ENCODE measurements at places on chromosomes 13 and 19.

DNA sequence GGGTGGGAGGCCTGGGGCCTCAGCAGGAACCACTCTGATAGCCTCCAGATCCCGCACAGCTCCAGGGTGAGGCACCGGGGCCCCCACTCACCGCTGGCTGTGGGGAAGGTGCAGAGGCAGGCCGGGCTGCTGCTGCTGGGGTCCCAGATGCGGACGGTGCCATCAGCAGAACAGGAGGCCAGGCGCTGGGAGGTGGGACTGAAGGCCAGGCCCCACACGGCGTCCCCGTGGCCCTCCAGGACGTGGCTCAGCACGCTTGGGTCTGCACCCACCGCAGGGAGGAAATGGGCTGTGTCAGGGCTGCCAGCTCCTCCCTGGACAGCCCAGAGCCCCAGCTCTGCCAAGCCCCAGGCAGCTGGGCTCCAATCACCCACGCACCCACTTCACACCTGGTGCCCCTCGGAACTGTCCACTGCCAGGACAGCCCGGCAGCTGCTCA, 6.1 kb upstream of the PRKD2 start:
- no peak for DNase-seq

- no peak for DNase-seq
These were observed 10.6 kb upstream of the CYSLTR2 start for GRCh38 chr13:48643159-48643558.

DNA sequence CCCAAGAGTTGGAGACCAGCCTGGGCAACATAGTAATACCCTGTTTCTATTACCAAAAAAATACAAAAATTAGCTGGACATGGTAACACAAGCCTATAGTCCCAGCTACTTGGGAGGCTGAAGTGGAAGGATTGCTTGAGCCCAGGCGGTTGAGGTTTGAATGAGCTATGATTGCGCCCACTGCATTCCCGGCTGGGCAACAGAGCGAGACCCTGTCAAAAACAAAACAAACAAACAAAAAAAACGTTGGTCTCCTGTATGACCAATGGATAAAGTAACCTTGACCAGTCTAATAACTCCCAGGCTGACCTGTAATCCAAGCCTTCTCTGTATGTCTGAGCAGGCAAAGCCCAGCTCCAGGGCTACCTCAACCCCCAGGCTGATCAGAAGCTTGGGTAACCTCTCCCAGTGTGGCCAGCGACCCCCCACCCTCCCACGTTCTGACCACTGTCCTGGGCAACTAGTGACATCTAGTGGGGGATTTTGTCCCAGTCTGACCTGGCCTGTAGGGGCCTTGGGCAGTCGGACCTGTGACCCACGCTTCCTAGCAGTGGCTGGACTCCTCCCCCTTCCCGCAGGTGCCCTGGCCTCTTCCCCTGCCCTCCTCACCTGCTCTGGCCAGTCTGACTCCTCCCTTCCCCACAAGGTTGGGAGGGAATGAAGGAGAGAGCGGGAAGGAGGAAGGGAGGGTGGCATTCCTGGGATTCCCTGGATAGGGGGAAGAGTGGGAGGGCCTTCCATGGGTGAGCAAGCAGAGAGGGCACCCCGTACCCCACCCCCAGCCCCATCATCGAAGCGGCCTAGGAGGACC, 1.0 kb upstream of the BCAM start:
- no peak for DNase-seq

GRCh38 chr19:40671404-40671803, 19.0 kb downstream of the NUMBL start:
- no peak for DNase-seq

DNA sequence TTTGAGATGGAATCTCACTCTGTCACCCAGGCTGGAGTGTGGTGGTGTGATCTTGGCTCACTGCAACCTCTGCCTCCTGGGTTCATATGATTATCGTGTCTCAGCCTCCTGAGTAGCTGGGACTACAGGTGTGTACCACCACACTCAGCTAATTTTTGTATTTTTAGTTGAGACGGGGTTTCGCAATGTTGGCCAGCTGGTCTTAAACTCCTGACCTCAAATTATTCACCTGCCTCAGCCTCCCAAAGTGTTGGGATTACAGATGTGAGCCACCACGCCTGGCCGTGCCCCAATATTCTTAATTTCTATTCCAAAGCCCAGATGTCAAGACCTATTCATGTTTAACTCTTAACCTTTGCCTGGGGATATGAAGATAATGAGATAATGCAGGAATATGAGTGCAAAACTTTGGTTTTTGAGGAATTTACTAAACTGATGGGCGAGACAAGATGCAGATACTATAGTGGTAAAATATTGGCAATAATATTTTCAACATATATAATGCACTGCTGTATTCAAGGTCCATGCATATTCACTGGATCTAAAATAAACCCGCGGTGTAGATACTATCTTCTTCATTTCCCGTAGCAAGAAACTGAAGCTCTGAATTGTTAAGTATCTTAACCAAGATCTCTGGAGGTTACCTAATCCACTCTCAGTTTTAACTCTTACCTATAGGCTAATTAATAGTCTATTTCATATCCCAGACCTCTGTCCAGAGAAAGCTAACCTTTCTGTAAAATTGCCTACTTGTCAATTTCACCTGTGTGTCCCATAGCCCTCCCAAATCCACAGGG, 43.7 kb upstream of the HMGB1 start:
- no peak for DNase-seq

DNA sequence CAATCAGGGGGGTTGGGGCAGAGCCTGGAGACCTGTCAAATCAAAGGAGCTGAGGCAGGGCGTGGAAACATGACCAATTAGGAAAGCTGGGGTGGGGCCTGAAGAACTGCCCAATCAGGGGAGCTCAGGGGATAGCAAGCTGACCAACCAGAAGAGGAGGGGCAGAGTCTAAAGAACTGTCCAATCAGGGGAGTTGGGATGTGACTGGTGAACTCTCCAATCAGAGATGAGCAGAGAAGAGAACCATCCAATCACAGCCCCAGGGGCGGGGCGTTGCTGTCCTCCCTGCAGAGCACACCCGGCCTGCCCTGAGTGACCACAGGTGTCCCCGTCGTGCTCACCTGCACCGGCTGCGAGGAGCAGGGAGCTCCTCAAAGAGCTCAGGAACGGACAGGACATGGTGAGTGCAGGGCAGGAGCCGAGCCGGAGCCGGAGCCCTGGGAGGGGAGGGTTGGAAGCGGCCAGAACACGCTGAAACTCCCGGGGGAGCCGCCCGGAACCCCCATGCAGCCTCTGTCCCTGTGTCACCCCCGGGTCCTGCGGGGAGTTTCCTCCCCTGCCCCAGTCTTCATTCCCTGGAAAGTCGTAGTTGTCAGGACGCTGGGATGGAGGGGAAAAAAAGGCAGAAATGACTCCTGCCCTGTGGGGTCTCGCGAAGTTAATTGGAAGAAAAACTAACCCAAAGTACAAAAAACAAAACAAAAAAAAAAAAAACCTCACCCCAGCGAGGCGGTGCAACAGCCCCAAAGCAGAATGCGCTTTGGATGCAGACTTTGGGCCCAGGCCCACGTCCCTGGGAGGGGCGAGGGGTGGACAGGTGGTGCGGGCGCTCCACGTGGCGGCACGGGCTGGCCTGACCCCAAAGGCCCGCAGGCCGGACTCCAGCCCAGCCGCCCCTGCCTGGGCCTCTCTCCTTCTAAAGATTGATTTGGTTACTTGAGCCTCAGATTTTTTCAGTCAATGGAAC, at the start of gene ZNF556:
Gene ZNF556 (plus strand): TSS at position 311 of the 967 bp plus-strand sequence. CDS start 87 bp downstream, at position 398.
- DNase-seq, result peak; percentile 29

- DNase-seq, result no peak
These were observed 13.8 kb downstream of the ZNF579 start for GRCh38 chr19:55566823-55567222.

DNA sequence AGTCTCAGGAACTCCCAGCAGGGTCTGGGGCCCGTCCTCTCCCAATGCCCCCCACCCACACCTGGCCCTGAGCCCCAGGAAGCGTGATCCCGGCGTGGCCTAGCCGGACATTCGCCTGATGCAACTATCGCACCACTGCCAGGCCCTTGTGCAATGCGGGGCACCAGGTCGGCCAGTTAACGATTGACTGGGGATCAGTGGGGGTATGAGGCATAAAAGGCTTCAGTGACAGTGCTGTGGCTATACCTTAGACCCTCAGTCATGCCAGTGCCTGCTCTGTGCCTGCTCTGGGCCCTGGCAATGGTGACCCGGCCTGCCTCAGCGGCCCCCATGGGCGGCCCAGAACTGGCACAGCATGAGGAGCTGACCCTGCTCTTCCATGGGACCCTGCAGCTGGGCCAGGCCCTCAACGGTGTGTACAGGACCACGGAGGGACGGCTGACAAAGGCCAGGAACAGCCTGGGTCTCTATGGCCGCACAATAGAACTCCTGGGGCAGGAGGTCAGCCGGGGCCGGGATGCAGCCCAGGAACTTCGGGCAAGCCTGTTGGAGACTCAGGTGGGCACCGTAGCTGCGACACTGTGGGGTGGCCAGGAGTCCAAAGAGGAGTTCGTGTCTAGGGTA, at the start of gene ANGPTL8:
Gene ANGPTL8 (plus strand): TSS at position 243 of the 624 bp plus-strand sequence. CDS start 19 bp downstream, at position 262.
- DNase-seq, result no peak

- DNase-seq, result no peak
These were observed 698 bp downstream of the BLOC1S3 start for GRCh38 chr19:45179072-45179891.

- DNase-seq, result no peak
These were observed 375.6 kb downstream of the COG6 start for GRCh38 chr13:40031031-40031430.

DNA sequence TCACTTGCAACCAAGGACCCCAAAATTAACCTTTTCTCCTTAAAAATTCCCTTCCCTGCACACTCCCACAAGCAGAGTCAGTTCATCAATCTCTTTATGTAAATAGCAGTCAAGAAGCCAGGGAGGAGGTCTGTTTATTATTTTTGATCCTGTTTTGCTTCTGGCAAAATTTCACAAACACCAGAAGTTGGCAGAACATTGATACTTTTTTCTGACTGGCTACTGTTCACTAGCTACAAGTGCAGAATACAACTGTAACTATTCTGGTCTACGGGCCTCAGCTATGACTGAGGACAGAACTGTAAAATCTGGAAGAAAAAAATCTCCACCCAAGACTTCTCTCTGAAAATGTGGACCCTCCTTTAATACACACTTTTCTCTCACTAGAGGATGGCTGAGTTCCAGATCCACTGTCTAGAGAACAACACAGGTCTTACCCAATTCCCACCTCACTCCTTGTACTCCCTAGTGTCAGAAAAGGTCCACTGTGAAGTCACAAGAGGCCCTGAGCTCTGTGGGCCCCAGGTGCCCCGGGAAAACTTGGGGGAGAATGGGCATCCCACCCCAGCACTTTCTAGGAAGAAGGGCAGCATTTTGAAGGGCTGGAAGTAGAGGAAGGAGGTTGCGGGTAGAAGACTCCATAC, 14.5 kb downstream of the STARD13 start:
- no peak for DNase-seq

- no peak for DNase-seq
These were observed 451.7 kb downstream of the EFNB2 start for GRCh38 chr13:106083620-106084350.

GRCh38 chr19:46475986-46476385, 4.6 kb upstream of the PNMA8A start:
- no peak for DNase-seq

DNA sequence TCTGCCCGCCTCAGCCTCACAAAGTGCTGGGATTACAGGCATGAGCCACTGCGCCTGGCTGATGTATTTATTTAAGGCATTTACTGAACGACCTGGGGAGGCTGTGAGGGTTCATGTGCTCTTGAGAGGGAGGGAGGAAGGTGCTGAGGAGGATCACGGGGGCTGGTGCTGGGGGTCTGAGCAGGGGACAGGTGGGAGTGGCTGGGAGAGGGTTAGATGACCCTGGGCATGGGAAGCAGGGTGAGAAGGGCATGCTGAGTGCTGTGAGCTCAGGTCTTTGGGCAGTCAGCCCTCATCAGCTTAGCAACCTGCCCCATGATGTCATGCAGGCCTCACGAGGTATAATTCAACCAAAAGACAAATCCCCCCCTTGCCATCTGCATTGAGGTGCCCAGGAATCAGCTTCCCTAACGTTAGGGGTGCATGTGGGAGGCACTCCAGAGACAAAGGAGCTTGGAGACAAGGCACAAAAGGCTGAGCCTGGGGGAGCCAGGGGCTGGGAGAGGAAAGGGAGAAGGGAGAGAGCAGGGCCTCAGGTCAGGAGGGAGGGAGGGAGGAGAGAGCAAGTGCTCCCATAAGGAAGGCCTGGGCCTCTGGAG, 36.4 kb downstream of the SUGP2 start:
- no peak for DNase-seq

GRCh38 chr19:33124207-33125098, 7.5 kb upstream of the WDR88 start:
- no peak for DNase-seq

DNA sequence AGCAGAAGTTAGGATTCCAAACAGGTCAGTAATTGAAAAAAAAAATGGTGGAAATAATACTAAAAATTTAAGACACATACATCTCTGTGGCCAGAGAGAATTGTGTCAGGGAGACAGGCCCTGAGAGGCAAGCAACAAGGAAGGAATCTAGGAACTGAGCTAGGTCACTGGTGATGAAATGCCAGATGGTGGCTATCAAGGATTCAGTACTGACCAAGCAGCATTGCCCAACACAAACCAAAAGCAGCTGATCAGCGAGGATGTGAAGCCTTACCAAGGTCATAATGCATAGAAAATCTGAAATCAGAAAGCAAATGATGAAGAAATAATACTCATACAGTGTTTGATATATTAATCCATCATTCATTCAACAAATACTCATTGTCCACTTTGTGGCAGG, 905.0 kb downstream of the GPC5 start:
- no peak for DNase-seq

DNA sequence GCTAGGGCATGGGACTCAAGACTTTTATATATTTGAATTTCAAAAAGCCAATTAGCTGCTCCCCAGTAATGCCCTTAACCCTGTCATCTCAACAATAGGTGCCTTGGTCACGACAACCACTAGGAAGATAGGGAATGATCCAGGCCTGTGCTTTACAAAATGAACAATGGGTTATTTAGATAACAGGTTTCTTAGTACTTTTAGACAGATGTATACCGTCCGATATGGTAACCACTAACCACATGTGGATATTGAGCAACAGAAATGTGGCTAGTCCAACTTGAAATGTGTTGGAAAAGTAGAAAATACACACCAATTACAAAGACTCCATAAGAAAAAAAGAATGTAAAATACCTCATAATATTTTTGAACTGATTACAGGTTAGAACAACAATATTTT, 201.2 kb downstream of the LHFPL6 start:
- DNase-seq, result no peak

- DNase-seq, result no peak
These were observed 380.9 kb upstream of the HTR2A start for GRCh38 chr13:47277774-47278173.

GRCh38 chr13:24734950-24735349, 29.0 kb upstream of the RNF17 start:
- DNase-seq, result no peak

Data from NCI-H1436 treated with DMSO at 0.1 percent for 48 hours (cell line).